Retina (tissue), 1 donor: ENCODE measurements at places on chromosomes 2 and 18.

DNA sequence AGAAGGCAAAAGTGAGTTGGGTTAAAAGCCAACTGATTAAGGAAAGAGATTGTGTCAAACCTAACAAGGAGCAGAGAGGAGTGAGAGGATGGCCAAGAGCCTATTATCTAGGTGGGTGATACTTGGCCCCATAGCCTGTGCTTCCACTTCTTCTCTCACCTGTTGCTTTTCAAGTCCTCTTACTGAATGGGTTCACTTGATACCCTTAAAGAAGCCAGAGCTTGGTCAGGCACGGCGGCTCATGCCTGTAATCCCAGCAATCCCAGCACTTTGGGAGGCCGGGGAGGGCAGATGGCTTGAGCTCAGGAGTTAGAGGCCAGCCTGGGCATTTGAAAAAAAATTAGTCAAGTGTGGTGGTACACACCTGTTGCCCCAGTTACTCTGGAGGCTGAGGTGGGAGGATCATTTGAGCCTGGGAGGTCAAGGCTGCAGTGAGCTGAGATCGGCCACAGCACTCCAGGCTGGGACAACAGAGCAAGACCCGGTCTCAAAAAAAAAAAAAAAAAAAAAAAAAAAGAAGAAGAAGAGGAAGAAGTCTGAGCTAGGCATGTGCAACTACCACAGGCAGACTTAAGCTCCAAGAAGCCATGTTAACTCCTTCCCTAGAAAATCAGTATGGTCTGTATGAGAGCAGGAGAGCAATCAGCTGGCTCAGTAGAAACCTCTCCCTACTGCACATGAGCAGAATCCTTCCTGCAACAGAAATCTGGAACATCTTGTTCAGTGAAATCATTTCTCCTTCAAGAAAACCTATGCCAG, 28.4 kb upstream of the ME2 start:
- DNase-seq, result no peak

DNA sequence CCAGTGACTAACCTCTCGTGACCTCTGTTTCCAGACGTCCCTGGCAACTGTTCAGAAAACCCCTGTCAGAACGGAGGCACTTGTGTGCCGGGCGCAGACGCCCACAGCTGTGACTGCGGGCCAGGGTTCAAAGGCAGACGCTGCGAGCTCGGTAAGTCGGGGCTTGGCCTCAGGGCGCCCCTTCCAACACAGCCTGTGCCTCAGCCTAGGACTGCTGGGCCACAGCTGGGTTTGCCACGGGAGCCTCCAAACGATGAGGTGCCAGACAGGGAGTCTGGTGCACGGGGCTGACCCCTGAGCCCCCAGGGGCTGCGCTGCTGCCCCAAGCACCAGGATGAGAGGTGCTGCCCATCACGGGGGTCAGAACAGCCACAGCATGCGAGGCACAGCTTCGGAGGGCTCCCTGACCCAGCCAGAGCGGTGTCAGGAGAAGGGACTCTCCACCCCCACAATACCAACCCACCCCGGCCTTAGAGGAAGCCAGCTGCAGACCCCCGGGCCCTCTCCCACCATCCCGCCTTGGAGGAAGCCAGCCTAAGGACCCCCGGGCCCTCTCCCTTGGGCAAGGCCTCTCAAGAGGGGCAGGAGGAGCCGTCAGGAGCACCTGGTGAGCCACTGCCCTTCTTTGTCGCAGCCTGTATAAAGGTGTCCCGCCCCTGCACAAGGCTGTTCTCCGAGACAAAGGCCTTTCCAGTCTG, 20.3 kb downstream of the MTERF4 start:
- DNase-seq, result no peak

DNA sequence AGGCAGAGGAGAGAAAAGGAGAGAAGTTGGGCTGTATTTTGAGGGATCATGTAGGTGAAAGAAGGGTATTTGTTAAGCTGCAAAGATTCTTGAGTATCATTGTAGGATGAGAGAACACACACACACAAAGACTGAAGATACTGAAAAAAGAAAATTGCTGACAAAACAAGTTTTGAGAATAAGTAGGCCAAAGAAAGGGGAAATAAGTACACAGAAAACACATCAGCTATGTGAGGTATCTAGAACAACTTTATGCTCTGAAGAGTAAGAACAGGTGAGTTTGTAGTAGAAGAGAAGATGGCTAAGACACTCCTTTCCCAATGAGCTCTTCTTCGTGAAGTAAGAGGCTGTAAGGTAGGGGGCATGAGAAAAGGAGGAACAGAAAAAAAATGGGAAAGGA, 28.2 kb downstream of the METTL8 start:
- DNase-seq, result no peak

DNA sequence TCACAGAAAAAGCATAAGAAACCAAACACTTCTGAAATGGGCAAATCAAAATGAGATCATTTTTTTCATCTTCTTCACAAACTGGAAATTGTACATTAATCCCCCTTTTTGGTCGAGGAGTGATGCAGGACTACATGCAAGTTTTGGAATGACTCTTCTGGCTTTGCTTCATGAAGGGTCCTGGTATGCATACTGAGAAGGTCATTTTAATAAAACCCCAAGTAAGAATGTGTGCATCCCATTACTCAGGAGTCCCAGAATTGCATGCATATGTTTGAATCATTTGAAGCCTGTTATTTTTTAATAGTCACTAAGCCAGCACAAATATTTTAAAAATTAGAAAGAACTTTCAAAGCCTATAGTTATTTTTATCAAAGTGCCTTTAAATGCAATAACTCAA, 16.7 kb upstream of the EHBP1 start:
- no peak for DNase-seq

- DNase-seq, result no peak
These were observed 22.8 kb downstream of the GULP1 start for GRCh38 chr2:188314314-188315054.

DNA sequence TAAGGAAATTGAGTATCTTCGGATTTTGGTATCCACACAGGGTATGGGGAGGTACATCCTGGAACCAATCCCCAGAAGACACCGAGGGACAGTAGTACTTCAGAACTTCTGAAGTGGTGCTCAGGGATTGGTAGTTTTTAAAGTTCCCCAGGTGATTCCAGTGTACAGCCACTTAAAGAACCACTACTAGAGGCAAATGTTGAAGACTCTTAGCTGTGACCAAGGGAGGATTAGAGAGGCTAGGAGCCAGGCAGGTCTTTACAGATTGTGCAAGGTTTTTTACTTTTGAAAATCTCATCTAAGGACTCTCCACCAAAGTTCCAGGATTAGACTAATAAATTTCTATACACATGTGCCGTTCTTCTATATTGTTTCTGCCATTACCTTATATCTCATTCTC, 52.9 kb upstream of the GLS start:
- no peak for DNase-seq

- no peak for DNase-seq
These were observed 75.5 kb upstream of the FRZB start for GRCh38 chr2:182941919-182942318.

- DNase-seq, result no peak
These were observed 566.0 kb downstream of the EPHA4 start for GRCh38 chr2:221006084-221006483.

DNA sequence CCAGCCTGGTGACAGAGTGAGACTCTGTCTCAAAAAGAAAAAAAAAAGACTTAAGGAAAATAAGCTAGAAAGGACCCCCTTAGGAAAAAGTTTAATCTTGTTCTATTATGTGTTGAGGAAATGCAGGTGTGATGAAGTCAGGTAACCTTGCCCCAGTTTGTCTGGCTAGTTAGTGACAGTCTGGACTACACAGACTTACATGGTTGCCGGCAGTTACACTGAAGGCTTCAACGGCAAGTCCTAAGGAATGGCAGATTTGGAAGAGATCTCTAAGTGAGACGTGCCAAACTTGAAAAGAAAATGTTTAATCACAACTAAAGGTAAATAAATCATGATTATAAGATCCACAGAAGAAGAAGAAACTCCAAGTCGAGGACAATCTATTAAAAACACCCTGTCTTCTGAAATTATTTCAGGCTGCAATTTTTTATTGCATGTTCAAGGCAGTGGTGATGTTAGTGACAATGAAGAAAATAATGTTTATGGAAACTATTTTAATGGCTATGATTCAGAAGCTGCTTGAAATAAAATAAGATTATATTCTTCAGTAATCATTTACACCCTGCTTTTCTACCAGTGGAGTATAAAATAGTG, 84.2 kb downstream of the TTC27 start:
- DNase-seq, result no peak

- DNase-seq, result no peak
These were observed 16.2 kb downstream of the ATIC start for GRCh38 chr2:215328066-215328465.

DNA sequence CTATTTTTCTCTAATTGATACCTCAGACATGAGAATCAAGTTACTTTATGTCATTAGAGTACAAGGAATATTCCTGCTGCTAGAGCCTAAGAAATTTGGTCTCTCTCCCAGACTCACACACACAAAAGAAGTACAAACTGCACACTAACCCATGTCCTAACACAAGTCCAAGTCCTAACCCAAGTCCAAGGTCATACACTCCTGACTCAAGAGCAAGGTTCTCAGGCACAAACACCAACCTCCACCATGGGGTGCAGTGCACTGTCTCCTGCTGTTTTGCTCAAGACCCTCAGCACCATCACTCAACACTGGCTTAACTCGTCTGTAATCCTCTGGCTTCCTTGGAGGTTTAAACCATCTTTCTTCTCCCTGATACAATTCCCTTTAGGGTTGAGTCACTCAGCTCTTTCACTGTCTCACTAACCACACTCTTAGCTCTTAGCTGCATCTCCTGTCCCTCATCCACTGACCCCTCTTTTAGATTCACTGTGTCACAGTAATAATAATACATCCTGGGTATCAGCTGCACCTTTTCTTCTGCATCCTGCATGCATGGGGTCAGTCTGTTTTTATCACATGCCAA, 129.8 kb downstream of the BCL2L11 start:
- DNase-seq, result no peak

DNA sequence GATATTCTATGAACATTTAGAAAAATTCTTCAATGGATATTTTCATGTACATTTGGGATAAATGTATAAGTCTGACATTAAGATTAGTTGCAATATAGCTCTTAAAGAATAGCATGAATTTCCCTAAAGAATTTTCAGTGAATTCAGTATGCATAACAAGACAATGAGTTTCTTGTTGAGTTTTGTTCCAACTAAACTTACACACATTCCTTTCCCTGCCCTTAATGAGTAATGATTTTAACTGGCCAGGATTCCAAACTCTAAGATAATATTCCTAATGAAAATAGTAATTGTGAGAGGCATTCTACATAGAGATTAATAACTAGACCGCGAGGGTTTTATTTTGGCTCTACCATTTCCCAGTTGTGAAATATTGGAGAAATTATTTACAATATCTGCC, 390.3 kb upstream of the GALNT5 start:
- DNase-seq, result no peak

GRCh38 chr2:129699781-129700573, 279.5 kb upstream of the RAB6C start:
- no peak for DNase-seq

GRCh38 chr2:130872741-130873125, 36.0 kb downstream of the ARHGEF4 start:
- DNase-seq, result no peak

GRCh38 chr2:161384864-161385263, 31.2 kb upstream of the TBR1 start:
- DNase-seq, result peak; percentile 39

DNA sequence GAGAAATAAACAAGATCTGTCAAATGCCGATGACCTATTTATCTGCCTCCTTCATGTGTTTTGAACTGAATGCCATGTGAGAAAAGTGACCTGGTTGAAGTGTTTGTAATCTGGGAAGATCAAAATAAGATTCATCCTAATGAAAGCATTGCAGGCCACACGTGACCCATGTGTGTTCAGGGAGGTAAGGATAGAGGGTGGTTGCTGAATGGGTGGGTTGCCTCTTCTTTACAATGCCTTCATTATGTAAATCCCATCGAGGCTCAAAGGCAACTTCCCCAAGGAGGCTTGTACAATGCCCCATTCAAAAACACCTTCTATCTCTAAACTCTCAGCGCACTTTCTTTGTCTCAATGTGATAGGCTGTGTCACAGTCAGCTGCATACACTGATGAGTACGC, 273.1 kb downstream of the LRATD1 start:
- DNase-seq, result no peak

DNA sequence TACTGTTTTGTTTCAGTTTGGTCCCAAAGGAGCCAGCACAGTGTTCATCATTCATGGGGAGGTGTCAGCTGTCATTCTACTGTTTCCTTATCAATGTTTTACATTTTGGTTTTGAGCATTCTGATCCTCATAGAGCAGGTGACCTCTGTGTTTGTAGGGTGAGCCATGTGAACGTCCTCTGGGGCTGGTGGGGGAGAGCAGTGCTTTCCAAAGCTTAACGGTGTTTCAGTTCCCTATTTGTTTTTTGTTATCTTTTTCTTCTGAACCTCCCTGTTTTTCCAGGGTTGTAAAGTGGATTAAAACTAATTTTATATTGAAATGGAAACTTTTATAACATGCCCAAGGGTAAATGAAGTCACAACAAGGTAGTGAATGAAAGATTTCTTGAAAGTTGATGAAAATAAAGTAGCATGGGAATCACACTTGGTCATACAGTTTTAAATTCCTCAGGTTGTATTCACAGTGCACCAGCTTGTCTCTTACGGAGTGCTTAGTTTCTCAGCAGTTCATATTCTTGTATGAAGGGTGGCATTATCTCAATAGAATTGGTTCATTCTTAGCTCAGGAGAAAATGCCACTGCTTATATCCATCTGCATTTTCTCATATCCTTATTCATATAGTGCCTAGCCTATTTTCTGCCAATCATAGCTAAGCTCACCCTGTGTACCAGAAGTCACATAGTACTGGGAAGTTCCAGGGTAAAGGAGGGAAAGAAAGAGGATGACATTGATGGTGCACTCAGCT, 54.5 kb downstream of the MAP4K4 start:
- no peak for DNase-seq

DNA sequence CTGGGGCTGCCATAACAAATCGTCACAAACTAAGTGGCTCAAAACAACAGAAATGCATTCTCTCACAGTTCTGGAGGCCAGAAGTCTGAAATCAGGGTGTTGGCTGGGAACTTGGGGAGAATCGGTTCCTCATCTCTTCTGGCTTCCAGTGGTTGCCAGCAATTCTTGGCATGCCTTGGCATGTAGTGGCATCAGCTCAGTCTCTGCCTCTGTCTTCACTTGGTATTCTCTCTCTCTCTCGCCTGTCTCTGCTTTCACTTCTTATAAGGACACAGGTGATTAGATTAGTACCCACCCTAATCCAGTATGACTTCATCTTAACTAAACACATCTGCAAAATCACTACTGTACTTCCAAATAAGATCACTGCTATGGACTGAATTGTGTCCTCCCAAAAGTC, 695.4 kb upstream of the ID2 start:
- no peak for DNase-seq
